Activated CD8-positive, alpha-beta memory T cell treated with anti-CD3 and anti-CD28 coated beads for 48 hours (primary cell): ENCODE measurements at places on chromosomes 2 and 18.
A peak's percentile ranks its signal among the peaks of the same experiment; 100 is the strongest.

GRCh38 chr2:108267101-108267500 is 21.6 kb upstream of the SULT1C2 start:
- DNase-seq, result no peak

- DNase-seq, result no peak
Measured at GRCh38 chr2:10346929-10347561, 44.3 kb downstream of the HPCAL1 start.

DNA sequence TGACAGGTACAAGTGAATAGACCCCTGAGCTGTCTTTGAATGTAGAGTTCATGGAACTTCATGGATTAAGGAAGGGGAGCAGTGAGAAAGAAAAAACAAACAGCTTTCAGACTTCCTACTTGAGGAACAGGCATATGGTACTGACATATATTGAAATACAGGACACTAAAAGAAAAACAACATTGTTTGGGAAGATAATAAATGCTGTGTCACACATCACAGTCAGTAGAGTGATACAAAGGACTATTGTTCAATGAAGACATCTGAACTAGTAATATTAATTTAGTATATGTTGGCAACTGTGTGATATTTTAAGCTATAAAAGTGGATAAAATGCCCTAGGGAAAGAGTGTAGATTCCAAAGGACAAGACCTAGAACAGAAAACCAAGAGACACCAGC is 3.3 kb downstream of the DSC2 start:
- DNase-seq, result no peak

DNA sequence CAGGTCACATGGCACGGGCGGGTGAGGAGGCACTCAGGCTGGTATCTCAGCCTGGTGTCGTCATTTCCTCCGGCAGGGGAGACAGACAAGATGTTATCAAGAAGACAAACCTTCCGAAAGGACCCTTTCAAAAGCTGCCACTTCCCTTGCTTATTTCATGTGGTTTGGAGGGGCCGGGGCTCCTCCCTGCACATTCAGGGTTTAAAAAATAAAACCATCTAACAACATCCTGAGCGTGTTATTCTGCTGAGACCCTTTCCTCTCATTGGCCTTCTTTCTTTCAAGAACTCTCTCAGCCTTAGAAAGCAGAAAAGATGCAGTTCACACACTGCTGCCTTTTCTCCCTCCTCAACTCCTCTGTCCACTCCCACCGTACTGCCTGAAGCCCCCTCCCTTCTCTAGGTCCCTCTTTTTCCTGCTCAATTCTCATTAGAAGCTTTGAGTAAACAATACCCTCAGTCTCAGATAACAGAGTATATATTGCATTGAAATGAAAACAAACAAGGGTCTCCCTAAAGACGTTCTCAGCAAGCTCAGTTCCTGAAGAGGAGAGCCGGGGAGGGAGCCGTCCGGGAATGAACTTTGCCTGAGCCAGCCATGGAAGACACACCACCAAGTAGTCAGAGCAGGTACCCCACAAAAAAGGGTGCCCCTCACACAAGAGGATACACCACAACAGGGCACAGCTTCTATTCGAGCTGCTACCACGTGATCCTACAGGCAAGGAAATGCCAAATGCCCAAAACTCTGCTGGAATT is 9.7 kb downstream of the SMAD7 start:
- DNase-seq, result peak; percentile 62

GRCh38 chr2:164850235-164850634 is 8.6 kb upstream of the COBLL1 start:
- no peak for DNase-seq

DNA sequence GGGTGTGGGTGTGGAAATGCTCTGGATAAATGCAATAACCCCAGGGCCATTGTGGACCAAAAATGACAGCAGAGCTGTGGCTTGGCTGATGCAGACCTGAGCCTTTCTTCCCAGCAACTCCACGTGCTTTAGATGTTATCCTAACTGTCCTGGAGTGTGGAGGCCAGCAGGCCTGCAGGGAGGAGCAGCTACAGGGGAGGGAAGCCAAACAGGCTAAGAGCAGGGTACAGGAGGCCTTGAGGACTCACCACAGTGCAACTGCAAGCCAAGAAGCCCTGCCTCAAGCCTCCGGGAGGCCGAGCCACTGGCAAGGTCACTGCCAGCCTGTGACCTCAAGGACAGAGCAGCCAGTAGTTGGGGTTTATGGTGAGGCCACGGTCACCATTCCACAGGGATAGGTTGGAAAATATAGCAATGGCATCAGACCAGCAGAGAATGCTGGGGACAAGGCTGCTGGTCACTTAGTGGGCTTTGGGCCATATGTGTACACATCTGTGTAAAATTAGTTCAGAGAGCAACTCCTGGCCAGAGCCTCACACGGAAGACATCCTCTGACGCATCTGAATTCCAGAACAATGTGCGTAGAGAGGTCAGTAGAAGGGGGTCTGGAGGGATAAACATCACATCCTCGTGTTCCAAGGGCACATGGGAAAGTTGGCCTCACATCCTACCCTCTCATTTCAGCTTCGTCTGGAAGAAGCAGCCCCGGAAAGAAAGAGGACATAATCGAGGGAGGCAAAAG is 76.2 kb upstream of the UPP2 start:
- DNase-seq, result no peak

- no peak for DNase-seq
Measured at GRCh38 chr2:165623161-165623560, 153.7 kb downstream of the CSRNP3 start.

DNA sequence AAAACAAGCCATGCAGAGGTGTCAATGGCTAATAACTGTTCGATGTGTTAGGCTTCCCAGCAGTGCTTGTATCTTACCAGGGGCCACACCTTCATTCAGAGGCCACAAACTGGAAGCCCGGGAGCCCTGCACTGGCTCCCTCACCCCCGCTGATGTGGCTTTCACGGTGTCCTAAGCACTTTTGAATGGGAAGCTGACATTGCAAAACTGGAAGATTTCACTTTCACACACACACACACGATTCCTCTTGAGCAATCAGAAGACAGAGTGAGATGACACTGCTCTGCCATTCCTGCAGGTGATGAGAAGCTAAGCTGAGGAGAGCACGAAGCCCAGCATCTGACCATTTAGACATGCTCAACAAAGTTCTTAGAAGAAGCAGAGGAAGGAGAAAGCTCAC is 8.6 kb upstream of the ZNF407 start:
- DNase-seq, result no peak

DNA sequence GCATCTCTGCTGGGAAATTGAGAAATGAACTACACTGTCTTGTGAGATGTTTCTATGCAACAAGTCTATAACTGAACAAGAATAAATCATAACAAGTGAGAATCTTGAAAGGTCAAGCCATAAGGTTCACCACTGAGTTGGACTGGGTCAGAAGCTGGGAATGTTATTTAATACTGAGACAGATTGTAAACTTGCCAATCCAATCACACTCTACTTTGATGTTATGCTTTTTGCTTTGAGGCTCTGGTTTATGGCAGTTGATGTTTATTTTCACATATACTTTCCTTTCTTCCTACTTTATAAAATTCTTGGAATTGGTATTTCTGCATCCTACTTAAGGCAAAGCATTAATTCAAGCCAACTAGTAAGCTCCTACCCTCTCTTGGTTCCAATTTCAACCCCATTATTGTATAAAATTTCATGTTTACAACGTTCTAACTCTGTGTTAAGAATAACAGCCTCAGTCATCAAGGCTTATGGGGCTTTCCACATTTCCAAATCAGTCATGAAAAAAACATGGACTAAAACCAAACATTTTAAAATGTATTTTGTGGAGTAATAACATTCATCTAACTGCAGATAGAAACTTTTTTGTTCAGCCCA is 533.4 kb downstream of the NYAP2 start:
- DNase-seq, result no peak

DNA sequence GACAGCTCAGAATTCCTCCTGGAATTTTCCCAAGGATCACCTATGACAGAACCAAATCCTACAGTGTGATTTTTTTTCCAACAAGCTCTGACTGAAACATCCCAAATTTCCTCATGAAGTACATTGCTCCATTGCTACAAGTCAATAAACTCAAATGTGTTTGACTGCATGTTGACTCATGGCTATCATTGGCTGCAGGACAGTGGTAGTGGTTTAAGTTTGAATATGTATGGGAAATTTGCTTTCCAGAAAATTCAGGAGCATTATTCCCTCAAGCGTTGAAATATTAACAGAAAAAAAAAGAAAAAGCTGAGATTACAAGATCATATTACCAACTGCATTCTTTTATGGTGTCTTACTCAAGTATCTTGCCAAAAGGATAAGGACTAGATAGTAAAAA is 402.8 kb upstream of the DSEL start:
- DNase-seq, result no peak

GRCh38 chr2:32750880-32751279 is 123.0 kb downstream of the TTC27 start:
- DNase-seq, result no peak

DNA sequence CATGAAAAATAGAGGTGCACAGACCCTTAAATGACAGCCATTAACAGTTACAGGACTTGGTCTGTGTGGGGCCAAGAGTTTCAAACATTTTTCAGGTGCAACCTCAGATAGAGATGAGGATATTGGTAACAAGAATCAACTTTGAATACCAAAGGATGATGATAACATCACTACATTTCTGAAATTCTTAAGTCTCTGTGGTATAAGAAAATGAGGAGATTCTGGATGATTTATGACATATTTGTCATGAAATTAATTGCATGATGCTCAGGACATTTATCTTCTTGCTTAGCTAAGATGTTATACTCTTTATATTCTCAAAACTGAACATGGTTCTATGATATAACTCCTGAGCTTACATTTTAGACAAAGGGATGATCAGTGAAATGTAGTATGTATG is 471.8 kb upstream of the CWC22 start:
- DNase-seq, result no peak

GRCh38 chr2:10229462-10230099 is 73.1 kb upstream of the HPCAL1 start:
- DNase-seq, result no peak

DNA sequence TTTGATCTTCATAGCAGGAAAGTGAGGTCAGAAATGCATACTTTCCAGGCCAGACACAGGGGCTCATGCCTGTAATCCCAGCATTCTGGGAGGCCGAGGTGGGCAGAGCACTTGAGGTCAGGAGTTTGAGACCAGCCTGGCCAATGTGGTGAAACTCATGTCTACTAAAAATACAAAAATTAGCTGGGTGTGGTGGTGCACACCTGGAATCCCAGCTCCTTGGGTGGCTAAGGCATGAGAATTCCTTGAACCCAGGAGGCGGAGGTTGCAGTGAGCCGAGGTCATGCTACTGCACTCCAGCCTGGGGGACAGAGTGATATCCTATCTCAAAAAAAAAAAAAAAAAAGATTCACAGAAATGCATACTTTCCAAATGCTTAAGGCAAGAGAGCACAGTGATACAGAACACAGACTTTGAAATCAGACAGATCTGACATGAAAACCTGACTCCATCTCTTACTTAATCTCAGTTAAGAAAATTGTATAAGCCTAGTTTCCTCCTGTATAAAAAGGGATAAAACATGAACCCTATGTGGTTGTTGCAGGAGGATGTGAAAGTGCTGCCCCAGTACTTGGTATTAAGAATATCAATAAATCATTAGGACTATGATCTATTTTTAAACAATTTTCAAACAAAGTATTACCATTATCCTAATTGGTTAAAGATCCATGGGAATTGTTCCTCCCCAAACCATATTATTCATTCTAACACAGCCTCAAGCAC is 26.4 kb downstream of the COBLL1 start:
- DNase-seq, result no peak

DNA sequence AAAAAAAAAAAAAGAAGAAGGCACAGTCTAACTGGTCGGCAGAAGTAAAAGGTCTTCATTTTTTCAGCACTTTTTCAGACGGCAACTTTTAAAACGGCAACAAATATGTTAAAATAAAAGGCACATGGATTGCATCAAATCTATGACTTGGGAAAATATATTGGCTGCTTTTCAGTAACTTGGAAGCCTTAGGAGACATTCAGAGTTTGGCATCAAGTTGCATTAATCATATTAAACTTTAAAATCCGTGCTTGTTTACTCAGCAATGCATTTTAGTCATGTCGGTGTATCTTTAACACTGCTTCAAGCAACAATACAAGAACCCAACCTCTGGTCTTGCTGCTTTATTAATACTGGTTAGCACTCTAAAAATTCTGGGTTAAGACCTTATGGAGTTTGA is 111.1 kb downstream of the MEP1B start:
- no peak for DNase-seq
